ENCODE measurements at places on chromosomes 12 and 14. TPM values are rescaled to one million over a fixed set of nuclear protein-coding genes. Genes with fewer than 3 reads are reported as not detected.
A peak's percentile ranks its signal among the peaks of the same experiment; 100 is the strongest.

The SMCO3 gene
- not detected for total RNA-seq

The MYG1 gene
- 66.1 TPM for total RNA-seq

The PTCSC3 gene
- not detected for total RNA-seq

The KLHL33 gene
- total RNA-seq: 0.15 TPM

The PRIMA1 gene
- total RNA-seq: 2.4 TPM

GRCh38 chr12:75341873-75342272, 7.4 kb downstream of the GLIPR1L1 start:
- no peak for DNase-seq

DNA sequence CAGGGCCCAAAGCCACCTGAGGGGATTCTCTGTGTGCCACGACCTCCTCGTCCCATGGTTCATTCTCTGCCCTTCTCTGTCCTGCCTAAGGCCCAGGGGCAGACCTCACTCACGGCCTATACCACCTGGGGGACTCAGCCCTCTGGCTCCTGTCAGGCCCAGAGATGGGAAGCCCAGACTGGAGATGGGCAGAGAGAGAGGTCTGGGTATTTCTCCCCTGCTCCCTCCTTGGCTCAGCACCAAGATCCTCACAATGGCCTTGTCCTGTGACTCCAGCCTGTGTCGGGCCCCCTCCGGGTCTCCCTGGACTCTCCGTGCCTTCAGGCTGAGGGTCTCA, 46.9 kb upstream of the BCL11B start:
- DNase-seq: no peak

GRCh38 chr12:64452559-64453329, 824 bp downstream of the TBK1 start:
- no peak for DNase-seq

- no peak for DNase-seq
Observed at GRCh38 chr12:127054531-127054930, 1212.4 kb upstream of the TMEM132C start.

DNA sequence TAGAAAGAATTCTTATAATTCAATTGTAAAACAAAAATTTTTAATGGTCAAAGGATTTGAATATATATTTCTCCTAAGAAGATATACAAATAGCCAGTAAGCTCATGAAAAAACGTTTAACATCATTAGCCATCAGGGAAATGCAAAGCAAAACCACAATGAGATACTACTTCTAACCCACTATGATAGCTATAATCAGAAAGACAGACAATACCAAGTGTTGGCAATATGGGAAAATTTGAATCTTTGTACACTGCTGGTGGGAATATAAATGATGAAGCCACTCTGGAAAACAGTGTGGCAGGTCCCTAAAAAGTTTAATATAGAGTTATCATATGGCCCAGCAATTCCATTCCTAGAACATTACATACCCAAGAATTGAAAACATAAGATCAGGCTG, 25.4 kb downstream of the RALGAPA1 start:
- no peak for DNase-seq

- DNase-seq: no peak
Observed at GRCh38 chr14:34460841-34461240, 1.2 kb downstream of the SPTSSA start.

DNA sequence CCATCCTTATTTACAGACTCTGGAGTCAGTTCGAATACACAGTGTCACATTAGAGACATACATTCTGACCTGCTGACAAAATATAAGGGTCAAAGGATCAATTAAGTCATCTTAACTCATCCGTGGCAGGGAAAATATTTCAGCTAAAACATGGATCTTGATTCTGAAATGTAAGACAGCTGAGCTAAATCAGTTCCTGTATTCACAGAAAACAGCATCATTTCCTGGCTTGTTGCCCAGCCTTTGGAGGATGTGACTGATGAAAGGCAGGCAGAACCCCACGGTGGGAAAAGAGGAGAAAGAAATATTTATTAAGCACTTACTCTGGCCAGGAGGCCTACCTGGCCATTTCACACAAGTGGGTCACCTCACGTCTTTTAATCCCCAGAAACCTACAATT, 101.9 kb downstream of the GAS2L3 start:
- DNase-seq: no peak

DNA sequence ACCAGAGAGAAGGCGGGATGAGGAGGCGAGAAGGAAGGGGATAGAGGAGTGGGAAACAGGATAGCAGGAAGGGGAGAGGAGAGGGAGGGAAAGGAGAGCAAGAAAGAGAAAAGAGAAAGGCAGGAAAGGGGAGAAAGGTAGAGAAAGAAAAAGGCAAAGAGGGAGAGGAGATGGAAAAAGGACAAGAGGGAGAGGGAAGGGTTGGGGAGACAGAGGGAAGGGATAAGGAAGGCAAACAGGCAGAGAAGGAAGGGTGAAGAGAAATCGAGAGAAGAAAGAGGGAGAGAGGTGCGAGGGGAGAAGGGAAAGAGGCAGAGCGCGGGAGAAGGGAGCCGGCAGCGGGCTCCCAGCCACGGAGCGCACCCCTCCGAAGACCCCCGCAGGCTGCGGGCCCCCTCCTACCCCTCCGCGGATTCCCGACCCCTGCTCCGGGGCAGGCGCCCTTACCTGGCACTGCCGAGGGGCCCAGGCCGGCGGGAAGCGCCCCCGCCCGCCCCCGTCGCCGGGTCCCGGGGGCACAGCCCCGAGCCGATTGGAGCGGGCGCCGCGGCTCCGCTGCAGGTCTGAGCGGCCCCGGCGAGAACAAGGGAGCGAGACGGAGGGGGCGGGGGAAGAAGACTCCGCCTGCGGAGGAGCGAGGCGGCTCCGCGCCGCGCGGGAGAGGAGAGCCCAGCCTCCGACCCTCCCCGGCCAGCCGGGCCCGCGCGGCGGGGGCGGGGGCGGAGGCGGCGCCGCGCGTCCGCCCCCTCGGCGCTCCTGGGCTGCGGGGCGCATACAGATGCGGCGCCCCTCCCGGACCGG, at the start of gene CDH24:
CDH24 (minus strand) TSS at position 565 of the 801 bp plus-strand sequence. CDS start 1,787 bp downstream, outside the sequence.
- peak; percentile 86 for DNase-seq

DNA sequence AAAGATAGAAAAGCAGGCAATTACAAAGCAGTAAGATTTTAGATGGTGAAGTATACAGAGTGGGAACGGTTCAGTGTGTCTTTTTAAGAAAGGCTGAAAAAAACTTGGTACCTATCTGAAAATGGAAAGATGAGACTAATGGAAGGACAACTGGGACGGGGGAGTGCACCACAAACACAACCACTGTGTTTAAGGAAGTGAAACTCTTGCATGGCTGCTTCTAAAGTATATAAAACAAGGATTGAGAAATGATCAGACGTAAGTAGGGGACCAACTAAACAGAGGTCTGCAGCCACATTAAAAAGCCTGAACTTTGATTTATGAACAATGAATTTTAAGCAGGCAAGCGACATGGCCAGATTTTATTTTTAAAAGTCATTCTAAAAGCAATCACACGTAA, 328.6 kb downstream of the MDGA2 start:
- DNase-seq: no peak

DNA sequence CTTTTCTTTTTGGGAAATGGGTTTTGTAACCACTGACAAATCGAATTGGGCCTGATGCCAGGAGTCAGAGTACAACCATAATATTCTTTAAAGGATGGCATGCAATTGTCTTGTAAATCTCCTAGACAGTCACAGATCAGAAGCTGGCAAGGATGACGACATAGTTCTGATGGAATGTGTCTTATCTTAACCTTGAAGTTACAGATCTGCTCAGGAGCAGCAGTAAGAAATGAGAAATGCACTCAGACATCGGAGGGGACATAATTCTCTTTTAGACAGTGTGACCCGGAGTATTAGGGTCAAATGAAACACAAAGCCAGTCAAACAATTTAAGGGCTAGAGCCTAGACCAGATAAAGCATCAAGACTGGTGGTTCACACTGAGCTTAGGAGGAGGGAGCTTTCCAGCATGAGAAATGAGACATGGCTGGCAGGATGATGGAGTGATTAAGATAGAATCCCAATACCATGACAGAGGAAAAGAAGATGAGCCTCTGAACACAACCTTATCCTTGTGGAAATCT, 17.5 kb downstream of the CBX5 start:
- no peak for DNase-seq

- DNase-seq: no peak
Observed at GRCh38 chr14:100303179-100303578, 3.1 kb downstream of the SLC25A29 start.

Measured in glutamatergic neuron (in vitro differentiated cells).